ENCODE measurements at places on chromosomes 13 and 19. TPM values are rescaled to one million over a fixed set of nuclear protein-coding genes. Genes with fewer than 3 reads are reported as not detected.

Gene ADGRE2
- polyA plus RNA-seq = 0.69 TPM

Gene C19orf85
- polyA plus RNA-seq = not detected

Gene NCAN
- 0.09 TPM for polyA plus RNA-seq

Gene LGALS4
- 1.1 TPM for polyA plus RNA-seq

Gene HCST
- 3.4 TPM for polyA plus RNA-seq

Gene NLRP11
- polyA plus RNA-seq = 0.08 TPM

Gene FCGBP
- 5.6 TPM for polyA plus RNA-seq

Gene CEACAM7
- not detected for polyA plus RNA-seq

Gene MEDAG
- 1.1 TPM for polyA plus RNA-seq

Gene TRPM4
- 48.0 TPM for polyA plus RNA-seq

Gene ETV2
- polyA plus RNA-seq = 3.5 TPM

Gene ZNF607
- polyA plus RNA-seq = 11.7 TPM

Gene SERP2
- 13.1 TPM for polyA plus RNA-seq

Gene ALOX5AP
- polyA plus RNA-seq = 4.7 TPM

Gene CABP5
- not detected for polyA plus RNA-seq

Gene AMER2
- 0.23 TPM for polyA plus RNA-seq

Gene NEK5
- 6.7 TPM for polyA plus RNA-seq

Gene HDGFL2
- 82.2 TPM for polyA plus RNA-seq

Gene VPS36
- 57.2 TPM for polyA plus RNA-seq

Gene ZNF433
- polyA plus RNA-seq = 16.2 TPM

Gene KLK1
- 1.8 TPM for polyA plus RNA-seq

Gene WASF3
- polyA plus RNA-seq = 61.8 TPM

Gene ZNF121
- polyA plus RNA-seq = 22.1 TPM

Gene TEX26
- 1.9 TPM for polyA plus RNA-seq

Gene CTXN1
- 11.8 TPM for polyA plus RNA-seq

Gene C13orf42
- polyA plus RNA-seq = 0.52 TPM

Gene KIR2DL3
- 0.09 TPM for polyA plus RNA-seq

Gene HSPH1
- polyA plus RNA-seq = 121 TPM

Gene EPS8L1
- polyA plus RNA-seq = 77.9 TPM

Gene GNG14
- polyA plus RNA-seq = not detected

Gene LILRA1
- polyA plus RNA-seq = 0.32 TPM

Gene ACP5
- 20.6 TPM for polyA plus RNA-seq

Gene DNAAF3
- 5.1 TPM for polyA plus RNA-seq

Gene ZNF135
- 31.1 TPM for polyA plus RNA-seq
